ENCODE measurements at places on chromosomes 13 and 19.
A peak's percentile ranks its signal among the peaks of the same experiment; 100 is the strongest.

GRCh38 chr19:33803383-33803782 lies 6.7 kb downstream of the KCTD15 start:
- DNase-seq = no peak

- peak; percentile 48 for DNase-seq
Observed at GRCh38 chr19:19145684-19146608, 7.7 kb upstream of the TMEM161A start.

GRCh38 chr19:48934837-48935236 lies 1.3 kb downstream of the DHDH start:
- DNase-seq = no peak

- no peak for DNase-seq
Observed at GRCh38 chr19:41700381-41701195, 7.8 kb upstream of the CEACAM5 start.

DNA sequence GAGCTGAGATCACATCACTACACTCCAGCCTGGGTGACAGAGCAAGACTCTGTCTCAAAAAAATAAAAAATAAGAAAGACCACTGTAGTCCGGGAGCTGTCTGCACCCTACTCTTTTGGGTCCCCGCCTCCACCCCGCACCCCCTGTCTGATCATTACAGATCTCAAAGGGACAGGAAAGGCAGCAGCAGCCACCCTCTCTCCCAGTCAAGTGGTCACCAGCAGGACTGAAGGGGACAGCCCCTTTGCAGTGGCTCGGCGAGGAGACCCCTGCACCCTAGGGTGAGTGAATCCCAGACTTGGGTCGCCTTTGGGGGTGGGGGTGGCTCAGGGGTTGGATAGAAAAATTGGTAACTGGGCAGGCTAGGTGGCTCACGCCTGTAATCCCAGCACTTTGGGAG lies 12.5 kb upstream of the KCNN1 start:
- DNase-seq = no peak

DNA sequence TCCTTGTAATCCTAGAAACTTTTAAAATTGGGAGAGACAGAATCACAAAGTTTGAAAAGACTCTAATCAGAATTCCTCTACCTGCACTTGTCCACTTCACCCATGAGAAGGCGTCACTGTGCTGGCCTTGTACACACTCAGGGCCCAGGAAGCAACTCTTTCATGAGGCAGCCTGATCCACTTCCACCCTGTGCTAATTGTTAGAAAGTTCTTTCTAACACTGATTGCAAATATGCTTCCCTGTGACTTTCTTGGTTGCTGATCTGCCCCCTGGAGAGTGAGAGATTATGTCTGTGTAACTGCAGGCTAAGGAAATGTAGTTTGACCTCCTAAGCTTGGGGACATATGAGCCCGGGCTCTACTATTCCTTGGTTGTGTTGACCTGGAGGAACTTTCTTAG lies 494.6 kb downstream of the MYO16 start:
- DNase-seq = no peak

DNA sequence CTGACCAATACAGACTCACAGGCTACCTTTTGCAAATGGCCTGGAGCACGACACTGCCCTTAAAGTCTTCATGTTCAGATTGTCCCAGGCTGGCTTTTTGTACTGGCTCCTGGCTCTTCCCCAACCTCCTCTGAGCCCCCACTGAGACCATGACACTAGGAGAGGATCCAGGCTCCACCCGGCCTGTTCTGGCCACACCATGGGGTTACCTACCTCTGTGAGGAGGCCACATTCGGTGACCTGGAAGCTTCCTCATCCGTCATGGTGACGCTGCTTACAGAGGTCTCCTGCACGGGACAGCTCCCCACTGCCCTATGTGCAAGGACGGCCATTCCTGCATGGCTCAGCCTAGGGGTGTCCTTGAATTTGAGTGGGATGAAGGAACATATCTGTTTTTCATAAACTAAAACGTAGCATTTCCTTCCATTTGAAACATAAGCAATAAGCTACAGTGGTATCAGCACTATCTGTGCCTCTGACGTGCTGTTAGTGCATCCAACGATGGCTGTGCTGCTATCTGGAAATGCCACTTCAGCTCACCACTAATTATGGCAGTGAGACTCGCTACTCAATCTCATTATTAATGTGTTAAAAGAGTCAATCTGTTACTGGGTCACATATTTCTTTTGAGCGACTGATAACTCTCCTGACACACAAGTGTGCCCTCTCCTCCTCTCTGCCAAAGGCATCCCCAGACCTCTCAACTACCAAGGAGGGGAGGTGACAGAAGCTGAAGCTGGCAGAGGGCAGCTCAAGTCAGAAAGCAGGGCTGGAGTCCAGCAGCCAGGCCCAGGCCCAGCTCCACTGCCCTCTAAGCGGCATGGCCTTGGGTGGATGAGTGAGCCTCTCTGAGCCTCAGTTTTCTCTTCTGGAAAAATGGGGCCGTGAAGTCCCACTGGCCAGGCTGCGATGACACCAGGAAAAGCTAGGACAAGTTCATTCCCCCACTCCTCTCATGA lies 29.6 kb downstream of the ELL start:
- no peak for DNase-seq

DNA sequence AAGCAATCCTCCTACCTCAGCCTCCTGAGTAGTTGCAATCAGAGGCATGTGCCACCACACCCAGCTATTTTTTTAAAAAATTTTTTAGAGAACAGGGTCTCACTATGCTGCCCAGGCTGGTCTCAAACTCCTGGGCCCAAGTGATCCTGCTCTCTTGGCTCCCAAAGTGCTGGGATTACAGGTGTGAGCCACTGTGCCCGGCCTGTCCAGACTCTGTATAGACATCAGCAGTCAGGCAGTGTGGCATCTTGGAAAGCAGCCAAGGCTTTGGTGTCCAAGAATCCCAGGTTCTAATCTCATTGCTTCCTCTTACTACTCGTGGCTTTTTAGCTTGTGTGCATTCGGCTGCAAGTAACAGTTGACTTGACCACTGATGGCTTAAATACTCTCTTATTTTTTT lies 43.4 kb downstream of the BICRA start:
- DNase-seq = no peak

GRCh38 chr13:98549728-98550317 lies 27.1 kb downstream of the STK24 start:
- DNase-seq = no peak

GRCh38 chr19:38975214-38975860 lies at the start of gene FBXO17:
TSS of gene FBXO17 (minus strand) at chr19:38975742. CDS start at chr19:38950319, 25,423 bp downstream.
- DNase-seq = no peak

- DNase-seq = no peak
Observed at GRCh38 chr19:37218592-37218935, 550 bp downstream of the ZNF383 start.

DNA sequence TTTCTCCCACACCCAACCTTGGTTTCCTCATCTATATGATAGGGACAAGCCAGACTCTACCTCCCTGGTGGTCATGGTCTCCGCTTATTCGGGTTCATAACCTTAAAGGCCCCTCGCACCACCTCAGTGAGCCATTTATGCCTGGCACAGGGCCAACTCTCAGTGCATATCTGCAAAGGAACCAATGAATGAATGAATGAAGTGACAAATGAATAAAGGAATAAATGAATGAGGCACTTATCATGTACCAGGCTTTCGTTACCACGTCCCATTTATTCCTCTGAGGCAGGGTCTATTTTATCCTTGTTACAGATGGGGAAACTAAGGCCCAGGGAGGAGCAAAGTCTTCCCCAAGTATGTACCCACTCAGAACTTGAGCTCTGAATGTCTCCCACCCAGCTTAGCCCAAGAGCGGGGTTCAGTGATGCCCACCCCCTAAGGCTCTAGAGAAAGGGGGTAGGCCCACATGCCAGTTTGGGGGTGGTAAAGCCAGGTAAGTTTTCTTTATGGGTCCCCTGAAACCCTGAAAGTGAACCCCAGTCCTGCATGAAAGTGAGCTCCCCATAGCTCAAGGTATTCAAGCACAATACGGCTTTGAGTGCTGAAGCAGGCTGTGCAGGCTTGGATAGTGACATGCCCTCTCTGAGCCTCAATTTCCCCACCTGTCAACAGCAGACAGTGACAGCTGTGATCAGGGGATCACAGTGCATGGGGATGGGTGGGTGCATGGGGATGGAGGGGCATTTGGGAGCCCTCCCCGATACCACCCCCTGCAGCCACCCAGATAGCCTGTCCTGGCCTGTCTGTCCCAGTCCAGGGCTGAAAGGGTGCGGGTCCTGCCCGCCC lies 490 bp upstream of the SLC5A5 start:
- no peak for DNase-seq

DNA sequence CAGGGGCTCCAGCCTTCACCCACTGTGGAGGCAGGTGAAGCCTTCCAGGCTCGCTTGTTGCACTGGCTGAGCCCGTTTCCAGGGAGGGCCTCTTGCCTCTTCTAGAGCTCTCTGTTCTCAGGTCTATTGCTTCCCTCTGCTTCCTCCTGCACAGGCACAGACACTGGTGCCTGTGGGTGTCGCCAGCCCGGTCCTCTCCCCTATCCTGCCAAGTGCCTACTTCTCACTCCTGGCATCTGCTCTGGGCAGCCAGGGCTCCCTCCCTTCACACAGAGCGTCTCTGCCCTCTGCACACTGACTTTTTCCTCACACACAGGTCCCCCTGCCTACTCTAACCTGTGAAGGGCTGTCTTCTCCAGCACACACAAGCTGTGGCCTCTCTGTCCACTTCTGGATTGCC lies 60.3 kb downstream of the SLC7A9 start:
- DNase-seq = no peak

DNA sequence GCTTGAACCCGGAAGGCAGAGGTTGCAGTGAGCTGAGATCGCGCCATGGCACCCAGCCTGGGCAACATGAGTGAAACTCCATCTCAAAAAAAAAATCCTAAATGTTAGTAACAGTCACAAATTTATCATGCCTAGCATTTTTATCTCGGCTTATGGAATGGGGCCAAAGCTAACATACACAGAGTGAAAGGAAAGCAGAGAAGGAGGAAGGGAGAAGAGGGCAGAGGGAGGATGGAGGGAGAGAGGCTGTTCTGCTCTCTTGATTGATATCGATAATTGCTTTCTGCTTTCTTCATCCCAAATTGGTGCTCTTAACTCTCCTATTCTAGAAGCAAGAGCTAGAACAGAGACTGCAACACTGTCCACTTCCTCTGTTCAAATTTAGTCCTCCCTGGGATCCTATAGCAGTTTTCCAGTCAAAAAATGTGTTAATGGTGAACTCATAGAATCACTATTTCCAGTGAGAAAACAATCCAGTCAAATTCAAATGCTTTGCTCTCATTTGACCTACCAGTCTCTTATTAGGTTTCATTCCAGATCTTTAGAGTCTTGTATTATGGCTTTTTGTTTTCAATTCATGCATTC lies 15.8 kb upstream of the TUBGCP3 start:
- no peak for DNase-seq

DNA sequence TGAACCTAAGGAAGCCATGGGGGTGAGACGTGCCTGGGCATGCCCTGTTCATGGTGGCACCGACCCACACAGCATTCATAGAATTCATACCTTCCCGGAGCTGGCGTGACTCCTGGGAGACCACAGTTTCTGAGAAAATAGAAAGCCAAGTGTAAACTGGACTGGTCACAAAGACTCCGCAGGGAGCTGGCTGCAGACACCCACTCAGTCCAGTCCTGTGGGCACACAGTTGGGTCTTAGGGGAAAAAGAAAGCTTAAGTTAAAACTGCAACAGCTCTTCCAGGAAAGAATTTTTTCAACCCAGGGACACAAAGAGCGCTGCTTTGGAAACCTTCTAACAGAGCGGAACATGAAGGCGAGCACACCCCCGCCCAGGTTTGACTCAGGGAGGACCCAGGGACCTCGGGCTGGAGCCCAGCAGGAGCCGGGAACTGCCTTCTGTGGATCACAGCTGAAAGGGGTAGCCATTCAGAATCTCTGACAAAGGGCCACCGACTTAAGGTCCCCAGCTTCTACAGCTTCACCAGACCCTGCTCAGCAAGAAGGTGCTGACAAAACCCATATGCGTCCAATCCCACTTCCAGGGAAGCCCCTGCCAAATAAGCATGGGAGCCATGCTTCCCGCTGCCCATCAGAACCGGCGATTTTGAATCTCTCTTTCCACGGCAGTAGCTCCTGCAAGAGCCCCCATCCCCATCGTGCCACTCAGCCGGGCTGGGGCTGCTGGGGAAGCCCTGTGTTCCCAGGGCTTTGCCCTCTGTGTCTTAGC lies 183.7 kb downstream of the COL4A1 start:
- no peak for DNase-seq

- DNase-seq = peak; percentile 7
Observed at GRCh38 chr19:40348961-40349507, 539 bp downstream of the PLD3 start.

All from LoVo (cell line).